T-helper 17 cell (primary cell): ENCODE measurements at places on chromosomes 4 and X. TPM values are rescaled to one million over a fixed set of nuclear protein-coding genes. Genes with fewer than 3 reads are reported as not detected.

- DNase-seq, result no peak
Observed at GRCh38 chr4:177308847-177309521, 690 bp upstream of the NEIL3 start.

DNA sequence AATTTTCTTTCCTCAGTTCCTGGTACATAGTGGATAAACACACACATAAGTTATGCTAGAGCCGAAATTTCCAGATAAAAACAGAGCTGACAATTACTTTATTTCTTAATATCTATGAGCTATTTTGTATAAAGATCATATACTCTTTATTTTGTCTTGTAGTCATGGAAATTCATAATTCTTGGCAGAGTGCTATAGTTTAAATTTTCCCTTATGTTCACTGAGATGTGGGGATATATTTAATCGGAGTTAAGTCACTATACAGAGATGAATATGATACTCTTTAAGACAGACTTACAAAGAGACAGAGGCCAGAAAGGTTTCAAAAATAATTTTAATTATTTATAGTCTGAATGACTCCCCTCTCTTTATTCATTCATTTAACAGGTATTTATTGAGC lies 89.7 kb downstream of the PPEF1 start:
- DNase-seq, result no peak

- no peak for DNase-seq
Observed at GRCh38 chr4:124685851-124686250, 26.7 kb downstream of the ANKRD50 start.

Gene NPY1R
- not detected for total RNA-seq

Gene TASL
- 2.4 TPM for total RNA-seq

Gene DNAAF6
- total RNA-seq, result not detected

Gene ARFIP1
- 14.3 TPM for total RNA-seq
